ENCODE measurements at places on chromosomes 6 and 20.

DNA sequence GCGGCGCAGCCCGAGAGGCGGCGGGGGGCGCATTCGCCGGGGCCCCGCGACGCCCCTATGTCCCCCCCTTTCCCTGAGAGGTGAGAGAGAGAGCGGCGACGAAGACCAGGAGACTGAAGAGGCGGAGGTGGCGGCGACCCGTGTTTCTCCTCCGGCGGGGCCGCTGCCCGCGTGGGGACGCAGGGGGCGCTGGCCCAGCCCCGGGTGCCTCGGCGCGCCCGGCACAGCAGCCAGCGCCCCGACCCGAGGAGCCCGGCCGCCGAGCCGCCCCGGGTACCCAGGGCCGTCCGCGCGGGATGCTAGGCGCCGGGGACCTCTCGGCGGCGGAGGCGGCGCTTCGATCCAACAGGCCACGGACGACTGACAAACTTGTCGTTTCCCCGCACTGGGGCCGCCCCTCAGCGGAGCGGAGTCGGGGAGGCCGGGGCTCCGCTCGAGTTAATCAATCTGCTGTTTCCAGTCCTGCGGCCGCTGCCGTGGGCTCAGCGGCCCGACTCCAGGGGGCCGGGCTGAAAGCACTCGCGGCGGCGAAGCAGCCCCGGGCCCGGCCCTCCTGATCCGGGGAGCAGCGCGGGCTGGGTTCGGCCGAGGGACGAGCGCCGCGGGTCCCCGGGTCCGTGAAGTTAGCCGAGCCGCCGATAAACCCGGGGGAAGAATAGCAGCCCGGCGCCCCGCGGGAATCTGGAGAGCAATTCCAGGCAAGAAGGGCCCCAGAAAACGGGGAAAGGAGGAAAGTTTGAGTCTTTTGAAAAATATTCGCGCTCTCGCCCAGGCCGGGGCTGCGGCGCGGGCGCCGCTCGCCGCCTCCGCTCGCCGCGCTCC lies 631 bp downstream of the MDGA1 start:
- DNase-seq = no peak

DNA sequence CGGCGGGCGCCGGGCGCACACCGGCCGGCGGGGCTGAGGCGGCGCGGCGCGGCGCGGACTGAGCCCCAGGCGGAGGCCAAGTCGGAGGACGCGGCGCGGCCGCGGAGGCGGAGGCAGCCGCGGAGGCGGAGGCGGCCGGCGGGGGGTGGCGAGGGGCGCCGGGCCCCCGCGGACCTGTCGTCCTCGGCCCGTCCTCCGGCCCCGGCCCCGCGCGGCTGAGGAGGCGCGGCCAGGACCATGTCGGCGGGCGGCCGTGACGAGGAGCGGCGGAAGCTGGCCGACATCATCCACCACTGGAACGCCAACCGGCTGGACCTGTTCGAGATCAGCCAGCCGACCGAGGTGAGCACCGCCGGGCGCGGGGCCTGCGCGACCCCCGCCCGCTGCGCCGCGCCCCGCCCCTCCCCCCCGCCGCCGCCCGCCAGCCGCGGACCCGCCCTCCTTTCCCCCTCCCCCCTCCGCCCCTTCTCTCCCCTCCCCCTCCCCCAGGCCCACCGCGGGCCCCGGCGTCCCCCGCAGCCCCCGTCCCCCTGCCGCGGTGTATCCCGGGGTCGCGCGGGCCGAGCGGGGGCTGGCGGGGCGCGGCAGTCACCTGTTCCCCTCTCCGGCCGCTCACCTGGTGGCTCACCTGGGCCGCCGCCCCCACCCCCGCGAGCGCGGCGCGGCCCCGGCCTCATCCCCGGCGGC lies at the start of gene AFDN:
AFDN (plus strand) TSS at position 16 of the 687 bp plus-strand sequence; CDS start at position 238, 222 bp downstream.
- DNase-seq = no peak

GRCh38 chr6:79413562-79414002 lies 123.6 kb downstream of the LCA5 start:
- no peak for DNase-seq

- DNase-seq = no peak
Observed at GRCh38 chr20:38194971-38195504, 30.0 kb upstream of the TGM2 start.

DNA sequence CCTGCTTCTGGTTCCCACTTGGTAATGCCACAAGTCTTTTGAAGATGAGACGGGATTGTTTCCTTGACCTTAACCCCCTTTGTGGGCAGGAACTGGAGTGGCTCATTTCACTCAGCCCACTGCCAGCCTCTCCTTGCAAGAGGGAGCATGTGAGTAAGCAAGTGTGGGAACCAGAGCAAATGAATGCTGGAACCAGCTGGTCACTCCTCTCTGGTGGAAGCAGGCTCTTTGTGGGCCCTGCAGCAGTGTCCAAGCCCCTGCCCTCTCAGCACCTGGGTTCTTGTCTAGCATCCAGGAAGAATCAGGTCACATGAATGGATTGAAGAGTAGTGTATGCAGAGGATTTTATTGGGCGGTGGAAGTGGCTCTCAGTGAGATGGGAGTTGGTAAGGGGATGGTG lies 944.5 kb downstream of the QKI start:
- DNase-seq = no peak

DNA sequence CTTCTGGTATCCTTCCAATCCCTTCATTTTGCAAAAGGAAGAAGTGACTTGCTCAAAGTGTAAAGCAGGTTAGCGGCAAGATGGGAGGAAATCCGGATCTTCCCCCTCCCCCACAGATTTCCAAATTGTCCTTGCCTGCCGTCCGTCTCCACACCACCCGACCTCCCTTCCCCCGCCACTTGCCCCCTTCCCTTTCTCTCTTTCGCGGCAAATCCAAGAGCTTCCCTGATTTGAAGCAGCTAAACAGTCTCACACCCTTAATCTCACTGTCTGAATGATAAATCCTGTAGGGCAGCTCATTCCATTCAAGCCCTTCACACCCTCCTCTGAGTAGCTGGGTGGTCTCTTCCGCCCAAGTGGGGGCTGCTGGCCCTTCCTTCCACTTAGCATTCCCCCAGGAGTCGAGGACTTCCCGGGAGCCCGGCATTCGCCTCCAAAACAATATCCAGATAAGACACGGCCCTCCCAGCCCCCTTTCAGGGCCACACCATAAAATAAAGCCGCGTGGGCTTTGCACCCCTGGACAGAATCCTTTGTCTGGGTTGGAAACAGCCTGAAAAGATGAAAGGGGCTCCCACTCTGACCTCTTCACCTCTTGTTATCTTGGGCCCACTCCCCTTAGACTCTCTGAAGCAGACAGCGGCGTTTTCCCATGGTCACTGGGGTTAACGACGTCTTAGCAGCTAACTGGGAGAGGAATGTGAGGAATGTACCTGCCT lies 44.0 kb upstream of the PIM1 start:
- no peak for DNase-seq

DNA sequence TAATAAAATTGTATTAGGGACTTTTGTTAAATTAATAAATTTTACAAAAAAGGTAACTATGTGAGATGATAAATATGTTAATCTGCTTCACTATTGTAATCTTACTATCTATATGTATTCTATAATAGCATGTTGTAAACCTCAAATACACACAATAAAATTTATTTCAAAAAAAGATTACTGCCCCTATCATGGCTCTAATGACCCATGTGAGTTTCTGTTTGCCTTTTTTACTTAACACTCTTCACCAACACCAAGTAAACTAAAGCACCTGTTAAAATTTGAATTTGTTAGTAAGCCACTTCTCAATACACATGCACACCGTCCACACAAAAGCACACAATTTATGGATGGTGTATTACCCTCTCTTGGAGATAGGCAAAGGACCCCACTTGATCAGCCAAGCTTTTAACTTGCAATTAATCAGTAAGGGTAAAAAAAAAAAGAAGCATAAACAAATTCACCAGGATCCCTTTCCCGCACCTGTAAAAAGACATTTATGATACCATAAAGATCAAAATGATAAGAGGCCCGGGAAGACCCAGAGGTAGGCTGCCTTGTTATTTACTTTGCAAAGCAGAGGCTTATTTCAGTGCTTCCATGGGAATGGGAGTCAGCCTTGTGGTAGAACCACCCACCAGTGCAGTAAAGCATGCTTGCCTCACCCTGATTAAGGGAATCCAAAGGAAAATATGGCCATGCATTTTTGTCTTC lies 28.6 kb upstream of the PKHD1 start:
- no peak for DNase-seq

DNA sequence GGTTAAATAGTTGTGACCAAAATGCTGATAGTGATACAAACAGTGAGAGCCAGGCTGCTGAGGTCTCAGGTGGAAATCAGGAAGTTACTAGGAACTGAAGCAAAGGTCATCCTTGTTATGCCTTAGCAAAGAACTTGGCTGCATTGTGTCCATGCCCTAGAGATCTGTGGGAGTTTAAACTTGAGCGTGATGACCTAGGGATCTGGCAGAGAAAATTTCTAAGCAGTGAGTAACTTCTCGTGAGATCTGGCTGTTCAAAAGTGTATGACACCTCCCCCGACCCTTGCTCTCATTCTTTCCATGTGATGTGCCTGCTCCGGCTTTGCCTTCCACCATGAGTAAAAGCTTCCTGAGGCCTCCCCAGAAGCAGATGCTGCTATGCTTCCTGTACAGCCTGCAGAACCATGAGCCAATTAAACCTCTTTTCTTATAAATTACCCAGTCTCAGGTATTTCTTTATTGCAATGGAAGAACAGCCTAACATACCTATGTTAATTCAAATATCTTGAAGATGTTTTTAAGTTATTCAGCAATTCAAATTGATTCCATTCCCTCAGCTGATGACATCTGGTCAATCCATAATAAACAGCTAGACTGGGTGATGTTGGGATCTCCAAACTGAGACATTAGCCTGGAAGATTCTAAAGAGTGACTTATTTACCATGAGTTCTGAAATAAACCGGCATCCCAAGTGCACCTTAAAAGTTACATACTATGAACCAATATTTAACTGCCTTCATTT lies 33.8 kb downstream of the KIF16B start:
- no peak for DNase-seq

- DNase-seq = no peak
Observed at GRCh38 chr6:115540077-115540869, 520.4 kb downstream of the FRK start.

GRCh38 chr6:48388044-48388443 lies 277.0 kb upstream of the PTCHD4 start:
- no peak for DNase-seq

DNA sequence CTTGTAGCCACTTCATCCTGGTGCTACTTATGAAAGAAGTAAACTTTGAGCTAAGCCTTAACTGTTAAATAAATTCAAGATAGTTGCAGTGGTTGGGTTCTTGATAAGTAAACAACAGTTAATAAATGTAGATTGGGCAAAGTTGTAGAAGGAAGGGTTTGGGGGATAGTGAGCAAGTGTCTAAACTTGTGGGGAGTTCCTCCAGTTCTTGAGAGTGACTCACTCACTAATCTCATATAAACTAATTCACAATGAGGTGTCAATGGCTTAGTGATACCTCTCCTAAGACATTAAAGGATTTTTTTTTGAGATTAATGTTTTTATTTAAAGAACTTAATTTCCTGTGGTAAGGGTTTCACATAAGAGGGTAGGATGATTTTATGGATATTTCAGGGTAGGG lies 507.4 kb downstream of the BMP2 start:
- no peak for DNase-seq

GRCh38 chr6:75893058-75893775 lies 144.2 kb downstream of the MYO6 start:
- no peak for DNase-seq

DNA sequence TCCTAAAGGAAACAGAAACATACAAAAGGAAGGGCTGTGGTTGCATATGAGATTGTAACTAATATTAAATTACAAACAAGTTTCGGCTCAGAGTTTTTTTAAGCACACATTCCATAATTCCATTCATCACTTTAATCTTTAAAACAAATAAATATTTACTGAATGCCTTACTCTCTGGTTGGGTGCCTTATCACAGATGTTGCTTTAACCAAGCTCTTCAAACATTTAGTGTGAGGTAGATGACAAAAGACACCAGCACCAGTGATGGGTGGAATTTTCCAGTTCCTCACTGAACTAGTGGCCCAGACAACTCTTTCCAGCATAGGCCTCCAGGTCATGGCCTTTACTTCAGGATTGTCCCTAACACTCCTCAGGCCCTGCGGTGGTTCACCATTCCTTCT lies 58.7 kb downstream of the ARHGAP18 start:
- DNase-seq = no peak

- DNase-seq = no peak
Observed at GRCh38 chr6:71043902-71044301, 87.0 kb upstream of the B3GAT2 start.

GRCh38 chr20:10763112-10763511 lies 89.3 kb upstream of the JAG1 start:
- no peak for DNase-seq

- DNase-seq = no peak
Observed at GRCh38 chr6:97085772-97086171, 161.2 kb downstream of the KLHL32 start.

GRCh38 chr6:169233181-169233580 lies 20.5 kb downstream of the THBS2 start:
- DNase-seq = no peak

DNA sequence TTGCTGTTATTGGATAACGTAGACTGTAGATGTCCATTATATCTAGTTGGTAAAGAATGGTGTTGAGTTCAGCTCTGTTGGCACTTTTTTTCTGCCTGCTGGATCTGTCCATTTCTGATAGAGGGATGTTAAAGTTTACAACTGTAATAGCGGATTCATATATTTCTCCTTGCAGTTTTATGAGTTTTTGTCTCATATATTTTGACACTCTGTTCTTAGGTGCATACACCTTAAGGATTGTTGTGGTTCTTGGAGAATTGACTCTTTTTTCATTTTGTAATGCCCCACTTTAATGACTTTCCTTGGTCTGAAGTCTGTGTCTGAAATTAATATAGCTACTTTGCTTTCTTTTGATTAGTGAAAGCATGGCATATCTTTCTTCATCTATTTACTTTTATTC lies 16.1 kb downstream of the STXBP5 start:
- no peak for DNase-seq

DNA sequence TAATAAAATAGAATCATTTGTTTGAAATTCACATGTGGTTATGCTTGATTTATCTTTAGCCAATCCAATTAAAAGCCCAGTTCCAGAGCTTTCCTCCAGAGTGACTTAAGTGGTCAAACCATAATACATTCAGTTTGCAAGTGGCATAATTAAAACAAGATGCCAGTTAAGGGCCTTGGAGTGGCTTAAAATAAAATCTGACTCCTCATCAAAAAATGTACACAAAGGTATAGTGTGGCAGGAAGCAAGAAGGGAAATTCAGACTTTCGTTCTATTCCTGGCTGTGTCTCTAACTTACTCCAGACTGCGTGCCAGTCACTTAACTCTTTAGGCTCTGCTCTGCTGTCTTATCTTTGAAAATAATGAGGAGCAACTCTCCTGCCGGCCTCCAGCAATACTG lies 251.3 kb upstream of the PRND start:
- no peak for DNase-seq

- DNase-seq = no peak
Observed at GRCh38 chr20:19885939-19886660, 128.0 kb downstream of the RIN2 start.
